ENCODE measurements at places on chromosomes 6 and 20.

DNA sequence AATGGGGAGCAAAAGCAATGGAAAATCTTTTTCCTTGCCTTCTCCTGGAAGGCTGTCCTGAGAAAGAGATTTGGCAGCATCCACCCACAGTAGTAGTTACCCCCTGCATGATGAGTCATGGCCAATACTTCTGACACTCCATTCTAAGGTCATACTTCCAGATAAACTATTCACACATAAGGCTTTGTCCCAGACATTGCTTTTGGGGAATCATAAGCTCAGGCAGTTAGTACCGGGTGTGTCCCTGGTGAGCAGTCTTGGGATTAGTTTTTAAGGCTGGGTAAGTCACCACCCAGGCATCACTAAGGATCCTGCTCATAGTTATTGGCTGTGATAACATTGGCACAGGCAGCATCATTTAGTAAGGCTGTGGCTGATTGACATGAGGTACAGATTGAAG, 160.6 kb upstream of the GGTLC1 start:
- DNase-seq = no peak

DNA sequence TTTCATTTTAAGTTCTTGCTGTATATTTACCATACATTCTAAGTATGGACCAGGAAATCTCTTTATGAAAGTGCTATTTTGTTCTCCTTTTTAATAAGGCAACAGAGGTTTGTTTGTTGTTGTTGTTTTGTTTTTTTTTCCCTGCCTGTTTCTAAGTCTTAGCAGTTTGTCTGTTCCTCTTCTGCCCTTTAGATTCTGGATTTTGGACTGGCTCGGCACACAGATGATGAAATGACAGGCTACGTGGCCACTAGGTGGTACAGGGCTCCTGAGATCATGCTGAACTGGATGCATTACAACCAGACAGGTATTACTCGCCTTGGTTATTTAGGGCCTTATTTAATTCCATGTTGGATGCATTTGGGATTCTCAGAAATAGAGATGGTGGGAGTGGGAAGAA, 48.0 kb downstream of the MAPK14 start:
- no peak for DNase-seq

DNA sequence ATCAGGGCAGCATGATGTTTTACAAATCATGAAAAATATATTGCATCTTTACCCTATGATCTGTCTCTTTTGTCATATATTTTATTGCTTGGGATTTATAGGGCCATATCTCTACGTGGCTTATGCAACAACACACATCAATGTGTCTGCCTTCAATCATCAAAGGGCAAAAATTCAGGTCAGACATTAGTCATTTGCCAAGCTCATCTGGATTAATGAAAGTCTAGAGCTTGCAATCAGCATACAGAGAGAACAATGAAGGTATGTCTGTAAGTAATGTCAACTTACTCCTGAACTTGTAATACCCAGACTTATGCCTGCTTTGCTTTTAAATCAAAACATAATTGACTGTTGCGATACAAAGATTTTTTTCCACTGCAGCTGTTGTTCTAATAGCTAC, 282.7 kb downstream of the HAO1 start:
- DNase-seq = no peak

DNA sequence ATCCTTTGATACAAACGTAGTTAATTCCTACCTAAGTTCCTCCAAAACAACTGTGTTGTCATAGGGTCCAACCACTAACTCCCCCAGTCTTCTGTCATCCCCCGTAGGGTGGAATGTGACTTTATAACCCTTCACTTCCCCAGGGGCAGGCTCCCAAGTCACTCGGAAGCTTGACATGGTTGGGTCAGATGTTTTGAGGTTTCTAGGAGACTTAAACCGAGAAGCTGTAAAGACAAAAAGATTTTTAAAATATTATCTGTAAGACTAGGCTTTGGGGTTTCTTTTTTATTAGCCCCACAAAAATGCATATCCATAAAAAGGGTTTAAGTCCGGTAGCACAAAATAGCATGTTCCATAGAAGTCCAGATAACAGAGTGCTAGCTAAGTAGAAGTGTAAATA, 50.2 kb downstream of the COL12A1 start:
- no peak for DNase-seq

- DNase-seq = peak; percentile 53
These were observed 48.6 kb upstream of the FABP7 start for GRCh38 chr6:122730775-122731386.

- DNase-seq = no peak
These were observed 69.8 kb downstream of the SCAND1 start for GRCh38 chr20:35884541-35884865.

DNA sequence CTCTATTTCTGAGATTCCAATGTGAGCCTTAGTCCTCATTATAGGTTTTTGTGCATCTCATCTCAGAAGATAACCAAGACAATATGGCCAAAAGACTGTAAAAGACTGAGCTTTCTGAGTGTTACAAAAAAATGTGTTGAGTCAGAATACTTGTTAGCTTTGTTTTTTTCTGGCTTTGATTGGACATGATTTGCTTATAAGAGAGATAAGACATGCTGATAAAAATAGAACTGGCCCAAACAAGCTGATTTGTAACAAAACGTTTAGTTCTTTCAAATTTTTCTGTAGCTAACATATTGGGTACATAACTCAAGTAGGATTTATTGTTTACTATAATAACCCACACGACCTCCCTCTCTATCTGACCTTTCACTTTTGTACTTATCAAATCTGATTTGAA, 32.9 kb downstream of the FILIP1 start:
- DNase-seq = no peak

GRCh38 chr20:19338960-19339359, 126.5 kb downstream of the SLC24A3 start:
- DNase-seq = no peak

DNA sequence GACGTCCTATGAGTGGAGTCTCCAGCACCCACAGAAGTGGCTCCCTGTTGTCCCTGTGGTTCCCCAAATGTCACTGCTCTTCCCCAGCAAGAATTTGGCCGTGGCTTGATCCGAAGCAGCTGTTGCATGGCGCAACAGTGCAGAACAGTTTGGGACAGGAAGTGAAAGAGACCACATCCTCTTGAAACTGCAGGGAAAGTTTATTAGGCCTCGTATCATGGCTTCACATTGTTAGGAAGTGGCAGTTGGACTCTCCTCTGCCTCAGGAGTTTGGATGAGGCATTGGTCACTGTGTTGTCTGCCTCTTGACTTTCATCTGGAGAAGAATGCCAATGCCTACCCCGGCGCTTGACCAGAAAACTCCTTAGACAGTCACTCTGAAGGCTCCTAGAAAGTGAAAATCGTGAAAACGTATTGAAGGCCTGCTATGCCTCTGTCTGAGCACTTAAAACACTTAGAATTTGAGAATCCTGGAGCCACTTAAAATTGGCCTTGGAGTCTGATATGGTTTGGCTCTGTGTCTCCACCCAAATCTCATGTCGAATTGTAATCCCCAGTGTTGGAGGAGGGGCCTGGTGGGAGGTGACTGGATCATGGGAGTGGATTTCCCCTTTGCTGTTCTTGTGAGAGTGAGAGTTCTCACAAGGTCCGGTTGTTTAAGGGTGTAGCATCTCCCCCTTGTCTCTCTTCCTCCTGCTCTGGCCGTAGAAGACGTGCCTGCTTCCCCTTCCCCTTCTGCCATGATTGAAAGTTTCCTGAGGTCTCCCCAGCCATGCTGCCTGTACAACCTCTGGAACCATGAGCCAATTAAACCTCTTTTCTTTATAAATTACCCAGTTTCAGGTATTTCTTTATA, 334.9 kb upstream of the JARID2 start:
- DNase-seq = no peak

DNA sequence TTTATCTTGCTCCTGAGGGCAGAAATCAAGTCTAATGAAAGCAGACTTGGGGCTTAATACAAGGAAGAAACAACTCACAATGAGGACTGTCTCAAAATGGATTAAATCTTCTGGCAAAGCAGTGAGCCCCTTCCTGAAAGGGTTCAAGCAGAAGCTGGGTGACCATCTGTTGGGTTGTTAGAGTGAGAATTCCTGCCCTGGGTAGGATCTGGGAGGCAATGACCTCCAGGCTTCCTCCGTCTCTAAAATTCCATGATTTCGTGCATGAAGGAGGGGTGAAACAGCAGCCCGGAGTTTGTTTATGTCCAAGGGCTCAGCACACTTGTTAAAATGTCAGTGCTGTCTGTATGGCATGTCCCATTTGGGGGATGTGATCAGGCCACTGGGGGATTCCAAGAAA, 64.0 kb upstream of the KCNK16 start:
- DNase-seq = no peak

DNA sequence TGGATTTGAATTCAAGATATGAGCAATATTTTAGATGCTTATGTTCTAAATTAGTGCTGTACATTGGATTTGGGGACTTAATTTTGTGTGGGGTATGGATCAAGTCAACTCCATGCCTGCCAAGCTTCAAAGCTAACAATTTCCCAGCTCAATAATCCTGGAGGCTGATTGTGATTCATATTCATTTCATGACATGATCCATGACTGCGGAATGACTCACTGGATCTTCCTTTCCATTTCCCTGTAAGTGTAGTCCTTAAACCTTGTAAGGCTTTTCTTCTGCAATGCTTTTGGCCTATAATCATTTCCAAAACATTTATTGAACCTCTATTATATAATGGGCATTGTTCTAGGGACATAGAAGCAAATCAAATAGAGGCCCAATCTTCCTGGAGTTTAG, 44.7 kb upstream of the CCN2 start:
- DNase-seq = no peak

- no peak for DNase-seq
These were observed 527 bp downstream of the NFKBIL1 start for GRCh38 chr6:31547727-31548543.
